ENCODE measurements at places on chromosomes 6 and 20. TPM values are rescaled to one million over a fixed set of nuclear protein-coding genes. Genes with fewer than 3 reads are reported as not detected.

RSPH9 gene
- total RNA-seq = not detected

DPPA5 gene
- total RNA-seq = not detected

PRL gene
- not detected for total RNA-seq

DNA sequence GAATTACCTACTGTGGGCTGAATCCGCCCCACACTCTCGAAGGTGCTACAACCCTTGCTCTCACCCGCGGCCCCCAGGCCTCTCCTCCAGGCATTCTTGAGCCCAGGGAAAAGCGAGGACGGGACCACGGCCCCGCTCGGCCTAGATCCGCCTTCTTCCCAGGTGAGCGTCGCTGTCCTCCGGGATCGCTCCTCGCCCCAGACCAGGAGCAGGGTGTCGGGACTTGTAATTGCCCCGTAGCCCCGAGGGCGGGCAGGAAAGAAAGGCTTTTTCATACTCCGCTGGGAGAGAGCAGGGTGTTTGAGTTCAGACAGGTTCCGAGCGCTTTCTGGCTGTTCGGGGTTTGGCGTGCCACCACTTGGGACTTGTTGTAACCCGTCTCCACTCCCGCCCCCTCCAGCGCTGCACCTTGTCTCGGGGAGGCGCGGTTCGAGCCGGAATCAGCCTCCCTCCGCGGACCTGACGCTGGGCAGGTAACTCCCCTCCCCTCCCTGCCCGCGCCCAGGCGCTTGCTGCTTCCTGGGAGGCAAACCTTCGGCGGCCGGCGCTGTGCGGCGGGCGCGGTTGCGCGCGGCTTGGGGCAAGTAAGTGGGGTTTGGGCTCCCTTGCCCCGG, at the start of gene FAM83B:
TSS of gene FAM83B (plus strand) at position 529 of the 614 bp plus-strand sequence. CDS start 23,476 bp downstream, outside the sequence.
- no peak for DNase-seq

GRCh38 chr6:35716798-35717197, 20.0 kb upstream of the ARMC12 start:
- DNase-seq = no peak

DNA sequence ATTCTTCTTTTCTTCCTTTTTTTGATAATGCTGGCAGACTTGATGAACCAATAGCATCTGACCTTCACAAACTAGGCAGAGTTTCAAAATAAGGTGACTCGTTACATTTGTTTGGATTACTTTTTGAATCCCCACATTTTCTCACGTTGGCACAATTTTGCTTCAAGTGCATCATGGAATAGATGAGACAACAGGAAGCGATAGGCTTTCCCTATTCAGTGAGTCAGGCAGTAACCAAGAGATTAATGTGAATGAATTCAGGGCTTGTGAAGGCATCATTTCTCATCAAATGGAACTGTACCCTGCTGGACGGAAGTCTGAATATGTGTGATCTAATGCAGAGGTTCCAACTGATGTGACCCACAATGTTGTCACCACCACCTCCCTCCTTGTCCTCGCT, 10.7 kb downstream of the RFPL4B start:
- no peak for DNase-seq

RNF182 gene
- not detected for total RNA-seq

SLC16A10 gene
- 2.1 TPM for total RNA-seq

Data from esophagus squamous epithelium (tissue), 5 donors.